ENCODE measurements at places on chromosomes 6 and 20. TPM values are rescaled to one million over a fixed set of nuclear protein-coding genes. Genes with fewer than 3 reads are reported as not detected.

Gene FOXQ1
- 0.35 TPM for total RNA-seq

- no peak for DNase-seq
Measured at GRCh38 chr20:1619861-1620444, at the start of gene SIRPB1. SIRPB1 (minus strand) TSS chr20:1620009; CDS start chr20:1619944, 65 bp downstream.

Gene CTSZ
- total RNA-seq, result 26.3 TPM

- no peak for DNase-seq
Measured at GRCh38 chr6:149938571-149939355, 3.1 kb upstream of the ULBP2 start.

- no peak for DNase-seq
Measured at GRCh38 chr6:23826572-23826971, 299.4 kb upstream of the NRSN1 start.

Gene SLC22A3
- total RNA-seq, result 2.2 TPM

- no peak for DNase-seq
Measured at GRCh38 chr6:149028767-149029405, 282.1 kb downstream of the UST start.

GRCh38 chr6:43846556-43846955, 76.5 kb downstream of the VEGFA start:
- DNase-seq, result no peak

Gene NR2E1
- not detected for total RNA-seq

DNA sequence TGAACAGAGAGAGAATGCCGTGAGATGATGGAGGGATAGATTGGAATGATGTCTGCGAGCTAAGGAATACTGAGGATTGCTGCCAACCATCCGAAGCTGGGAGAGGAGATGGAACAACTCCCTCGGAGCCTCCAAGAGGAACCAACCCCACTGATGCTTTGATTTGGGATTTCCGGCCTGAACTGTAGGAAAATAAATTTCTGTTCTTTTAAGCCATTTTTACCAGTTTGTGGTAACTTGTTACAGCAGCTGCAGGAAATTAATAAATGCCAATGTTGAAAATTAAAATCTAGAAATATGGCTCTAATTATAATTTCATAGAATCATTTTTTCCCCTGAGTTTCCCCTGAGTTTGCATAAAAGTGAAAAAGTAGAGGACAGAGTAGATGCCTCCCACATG, 14.1 kb downstream of the LRRN4 start:
- DNase-seq, result no peak

Gene OR2H1
- total RNA-seq, result not detected

Gene OPRM1
- not detected for total RNA-seq

Gene GGTLC1
- total RNA-seq, result not detected

- DNase-seq, result no peak
Measured at GRCh38 chr6:5464099-5464885, 203.0 kb downstream of the FARS2 start.

Measured in WTC11 (cell line).